ENCODE measurements at places on chromosomes 2 and 18. TPM values are rescaled to one million over a fixed set of nuclear protein-coding genes. Genes with fewer than 3 reads are reported as not detected.

DNA sequence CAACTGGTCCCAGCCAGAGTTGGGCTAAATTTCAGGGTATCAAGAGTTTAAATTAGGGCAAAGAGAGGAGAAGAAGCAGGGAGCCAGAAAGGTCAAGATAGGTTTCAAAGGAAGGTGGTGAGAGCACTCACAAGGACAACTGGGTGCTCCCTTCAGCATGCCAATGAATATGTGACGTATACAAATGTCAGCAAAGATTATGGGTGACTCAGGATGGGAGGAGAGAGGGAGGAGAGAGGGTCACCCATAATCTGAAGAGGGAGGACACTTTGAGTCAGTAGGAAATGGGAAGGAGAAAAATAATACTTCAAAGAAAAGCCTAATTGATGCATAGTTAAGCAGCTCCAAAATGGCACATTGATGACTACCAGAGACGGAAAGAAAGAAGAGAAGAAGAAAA, 53.1 kb upstream of the ABCA12 start:
- no peak for DNase-seq

GRCh38 chr2:20758997-20759396, 63.9 kb downstream of the LDAH start:
- no peak for DNase-seq

GRCh38 chr2:148933456-148933855, 58.4 kb downstream of the KIF5C start:
- DNase-seq: no peak

DNA sequence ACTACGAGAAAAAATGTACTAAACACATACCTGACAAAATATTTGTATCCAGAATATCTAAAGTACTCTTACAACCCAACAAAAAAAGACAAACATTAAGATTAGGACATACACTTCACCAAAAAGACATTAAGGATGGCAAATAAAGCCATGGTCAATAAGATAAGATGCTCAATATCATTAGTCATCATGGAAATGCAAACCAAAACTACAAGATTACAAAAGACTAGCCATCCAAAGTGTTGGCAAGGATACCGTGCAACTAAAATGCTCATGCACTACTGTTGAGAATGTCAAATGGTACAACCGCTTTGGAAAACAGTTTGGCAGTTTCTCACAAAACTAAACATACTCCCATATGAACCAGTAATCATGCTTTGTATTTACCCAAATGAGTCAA, 29.7 kb downstream of the MAP3K2 start:
- no peak for DNase-seq

DNA sequence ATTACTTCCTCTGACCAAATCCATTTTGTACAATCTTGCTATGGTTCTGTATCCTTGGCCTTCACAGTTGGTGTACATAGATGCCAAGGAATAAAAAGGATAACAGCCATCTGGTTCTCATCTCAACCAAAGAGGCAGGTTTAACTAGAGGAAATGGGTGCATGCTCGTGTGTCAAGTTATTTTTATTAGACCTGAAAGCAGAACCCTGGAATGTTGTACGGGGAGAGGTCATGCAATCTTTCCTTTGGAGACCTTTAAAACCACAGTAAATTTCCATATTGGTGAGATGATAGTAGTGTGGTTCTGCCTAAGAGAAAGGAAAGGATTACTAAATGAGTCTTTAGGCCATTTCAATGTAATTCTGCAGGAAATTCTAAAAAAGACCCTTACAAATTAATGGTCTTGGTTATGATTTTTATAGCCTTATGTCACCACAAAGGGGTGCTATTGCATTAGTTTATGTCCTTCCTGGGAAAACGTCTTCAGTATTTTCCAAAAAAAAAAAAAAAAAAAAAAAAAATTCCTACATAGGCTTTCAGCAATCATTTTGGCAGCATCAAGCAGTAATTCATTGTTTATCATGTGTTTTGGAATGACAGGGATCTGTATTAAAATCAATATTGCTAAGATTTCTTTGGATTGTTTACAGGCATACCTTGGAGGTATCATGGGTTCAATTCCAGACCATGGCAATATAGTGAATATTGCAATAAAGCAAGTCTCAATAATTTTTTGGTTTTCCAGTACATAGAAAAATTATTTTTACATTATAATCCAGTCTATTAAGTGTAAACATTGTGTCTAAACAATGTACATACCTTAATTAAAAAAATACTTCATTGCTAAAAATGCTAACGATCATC, 270.8 kb downstream of the NYAP2 start:
- DNase-seq: peak; percentile 50

DNA sequence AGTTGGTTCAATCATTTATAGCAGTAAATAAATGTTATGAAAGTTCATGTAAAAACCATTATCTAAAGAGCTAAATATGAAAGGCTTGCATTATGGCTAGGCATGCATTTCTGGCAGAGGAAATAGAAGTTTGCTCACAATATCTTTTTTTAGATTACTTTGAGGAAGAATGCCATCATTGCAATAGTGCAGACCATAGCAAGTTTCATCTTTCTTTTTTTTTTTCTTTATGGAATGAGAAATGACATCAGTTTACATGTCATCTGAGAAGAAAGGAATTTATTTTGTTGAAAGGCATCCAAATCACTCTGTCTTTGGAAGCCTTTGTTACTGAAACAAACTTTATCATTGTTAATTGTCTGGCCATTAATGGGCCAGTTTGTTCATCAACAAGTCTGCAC, 74.5 kb upstream of the NCKAP5 start:
- no peak for DNase-seq

DNA sequence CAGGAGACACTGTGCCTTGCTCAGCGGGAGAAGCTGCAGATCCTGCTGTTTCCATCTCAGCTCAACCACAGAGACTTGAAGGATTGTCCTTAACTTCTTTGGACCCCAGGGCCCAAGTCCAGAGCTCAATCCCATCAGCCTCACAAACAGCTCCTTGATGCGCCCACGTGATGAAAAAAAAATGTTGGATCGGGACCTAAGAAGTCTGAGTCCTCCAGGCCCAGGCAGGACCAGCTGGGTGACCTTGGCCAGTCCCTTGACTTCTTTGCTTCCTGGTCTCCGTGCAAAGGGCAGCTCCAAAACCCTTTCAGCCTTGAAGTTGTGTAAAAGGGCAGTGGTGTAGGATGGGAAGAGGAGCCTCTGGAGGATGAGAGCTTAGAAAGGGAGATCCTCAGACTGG, 175.5 kb downstream of the ZFP36L2 start:
- DNase-seq: no peak

DNA sequence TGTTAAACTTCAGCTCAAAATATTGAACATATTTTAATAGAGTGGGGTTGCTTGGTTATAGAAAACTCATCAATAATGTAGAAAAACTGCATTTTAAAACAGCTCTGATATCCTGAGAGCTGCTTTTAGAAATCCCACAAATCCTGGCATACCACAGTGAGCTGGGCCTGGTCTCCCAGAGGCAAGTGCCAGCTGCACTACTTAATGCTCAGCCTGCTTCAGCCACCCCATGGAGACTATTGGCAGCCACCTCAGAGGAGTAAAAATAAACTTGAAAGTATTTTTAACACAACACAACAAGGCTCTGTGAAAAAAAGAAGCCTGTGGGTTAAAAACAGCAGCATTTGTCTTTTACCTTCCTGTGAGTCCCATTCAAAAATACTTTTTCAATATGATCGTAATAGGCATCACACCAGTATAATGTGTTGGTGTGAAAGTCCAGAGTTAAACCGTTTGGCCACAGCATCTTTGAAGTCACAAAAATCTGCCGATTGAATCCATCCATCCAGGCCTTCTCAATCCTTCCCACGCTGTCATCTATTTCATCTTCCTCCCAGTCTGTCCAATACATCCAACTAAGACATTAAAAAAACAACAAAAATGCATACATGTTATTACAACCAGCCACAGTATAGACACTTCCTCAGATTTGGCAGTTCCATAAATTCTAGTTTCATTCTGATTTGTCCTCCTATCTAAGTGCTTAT, 1115.3 kb downstream of the LRP1B start:
- DNase-seq: peak; percentile 67

DNA sequence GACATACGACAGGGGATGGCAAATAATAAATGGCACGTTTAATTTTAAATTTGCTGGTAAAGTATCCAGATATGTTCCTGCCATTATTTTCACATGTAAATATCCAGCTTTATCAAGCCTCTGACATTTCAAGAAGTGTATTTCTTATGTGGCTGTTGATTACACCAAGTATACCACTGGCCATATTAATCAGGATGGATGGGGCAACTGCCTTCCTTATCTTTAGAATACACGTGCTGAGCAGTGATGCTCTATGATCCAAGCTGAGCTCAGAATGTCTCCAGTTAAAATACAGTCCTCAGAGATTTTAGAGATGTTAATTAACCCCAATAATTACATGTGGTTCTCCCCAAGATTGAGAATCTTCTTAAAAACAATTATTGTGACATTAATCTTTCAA, 38.3 kb upstream of the RAPGEF4 start:
- DNase-seq: no peak

- peak; percentile 47 for DNase-seq
Observed at GRCh38 chr2:26246818-26247217, 2.1 kb downstream of the HADHB start.

DNA sequence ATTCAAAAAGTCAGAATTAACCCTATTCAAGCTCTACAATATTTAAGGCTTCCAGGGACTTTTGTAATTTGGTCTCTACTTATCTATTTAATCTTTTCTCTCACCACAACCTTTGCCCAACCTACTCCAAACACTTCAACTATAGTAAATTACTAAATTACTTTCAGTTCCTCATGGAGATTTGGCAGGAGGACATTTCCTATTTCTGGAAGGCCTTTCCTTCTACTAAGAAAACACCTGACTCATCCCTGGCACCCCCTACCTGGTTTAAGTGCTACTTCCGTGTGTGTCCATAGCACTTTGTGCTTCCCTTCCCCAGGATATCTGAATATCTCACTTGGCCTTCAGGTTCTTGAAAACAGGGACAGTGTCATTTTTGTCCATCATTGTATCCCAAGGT, 96.3 kb downstream of the UPP2 start:
- no peak for DNase-seq

Gene L3MBTL4
- total RNA-seq: not detected

DNA sequence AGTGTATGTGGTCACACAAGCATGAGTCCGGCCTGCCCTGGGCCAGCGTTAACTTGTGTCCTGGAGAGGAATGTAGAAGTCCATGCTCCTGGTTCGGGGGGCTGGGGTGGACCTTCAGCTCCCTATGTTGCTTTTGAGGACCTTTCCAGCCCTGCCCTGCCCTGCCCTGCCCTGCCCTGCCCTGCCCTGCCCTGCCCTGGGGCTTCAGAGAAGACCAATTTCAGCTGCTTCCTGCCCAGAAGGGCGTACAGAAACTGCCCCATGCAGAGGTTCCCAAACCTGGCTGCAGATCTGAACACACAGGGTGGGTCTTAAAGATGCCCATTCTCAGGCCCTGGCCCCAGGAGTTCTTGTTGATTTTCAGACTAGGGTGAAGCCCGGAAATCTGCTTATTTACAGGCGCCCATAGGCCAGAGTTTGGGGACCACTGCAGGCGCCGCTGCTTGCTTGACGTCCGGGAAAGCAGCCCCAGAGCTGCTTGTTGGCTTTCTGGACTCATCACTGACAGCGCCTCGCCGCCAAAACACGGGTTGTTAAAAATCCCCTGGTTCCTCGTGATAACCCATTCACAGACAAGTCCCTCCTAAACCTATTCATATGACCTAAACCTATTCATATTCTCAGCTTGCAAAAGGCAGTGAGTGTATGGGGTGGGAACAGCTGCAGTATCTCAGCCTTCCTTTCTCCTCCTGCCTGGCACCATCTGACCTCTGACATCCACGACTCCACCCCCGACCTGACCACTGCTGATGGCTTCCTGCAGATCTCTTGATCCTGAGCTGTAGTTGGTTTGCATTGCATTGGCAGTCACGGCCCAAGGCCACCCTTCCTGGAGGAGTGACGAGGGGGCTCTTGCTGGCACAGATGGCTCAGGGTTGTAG, 198.3 kb downstream of the GLI2 start:
- peak; percentile 79 for DNase-seq

Gene ST6GAL2
- not detected for total RNA-seq

DNA sequence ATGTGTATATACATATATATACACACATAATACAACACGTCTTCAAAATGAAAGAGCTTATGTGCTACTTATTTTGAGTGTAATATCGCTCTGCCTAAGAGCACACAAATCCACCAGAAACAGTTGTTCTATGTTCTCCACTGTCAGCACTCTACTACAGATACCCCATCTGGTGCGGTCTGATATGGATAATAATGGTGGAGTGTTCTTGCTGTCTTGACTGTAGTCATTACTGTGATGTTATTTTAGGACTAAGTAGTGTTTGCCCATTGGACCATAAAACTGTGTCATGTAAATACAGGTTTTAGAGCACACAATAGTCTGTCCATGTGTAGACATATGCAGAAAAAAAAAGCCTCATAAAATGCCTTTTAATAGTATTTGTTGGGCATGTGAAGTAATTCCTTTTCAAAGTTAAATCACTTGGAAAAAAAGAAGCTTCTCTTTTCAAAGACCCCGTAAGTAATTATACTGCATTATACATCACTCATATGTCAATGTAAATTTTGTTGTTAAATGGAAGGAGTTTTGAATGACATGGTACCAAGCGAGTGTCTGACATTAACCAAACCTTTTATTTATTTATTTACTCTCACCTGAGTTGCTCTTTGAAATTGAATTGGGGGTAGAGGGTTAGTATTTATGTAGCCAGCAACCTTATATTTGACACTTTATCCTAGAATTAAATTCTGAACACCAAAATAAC, 1249.2 kb upstream of the ZEB2 start:
- DNase-seq: no peak

GRCh38 chr2:38075507-38076151, at the start of gene CYP1B1:
Gene CYP1B1, minus strand, starts transcription at chr2:38076151. Its CDS starts 763 bp downstream, at chr2:38075388.
- no peak for DNase-seq

DNA sequence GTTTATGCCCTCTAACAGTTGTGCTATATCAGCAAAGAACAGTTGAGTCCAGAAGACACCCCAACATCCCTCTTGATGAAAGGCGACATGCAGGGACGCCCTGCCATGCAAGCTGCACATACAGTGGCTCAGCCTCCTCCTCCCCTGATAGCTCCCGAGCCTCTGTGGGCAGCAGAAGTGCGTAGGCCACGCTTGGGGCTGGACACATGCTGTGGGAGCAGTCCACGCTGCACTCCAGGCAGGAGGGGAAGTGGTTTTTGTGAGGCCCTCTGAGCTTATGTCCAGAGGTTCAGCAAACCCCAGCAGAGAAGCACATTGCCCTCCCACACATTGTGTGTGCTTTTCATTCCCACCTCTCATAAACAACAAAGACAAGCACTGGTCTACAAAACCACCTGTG, 162.1 kb downstream of the SEPTIN10 start:
- no peak for DNase-seq

Gene AQP12B
- total RNA-seq: not detected

Gene GALNT14
- not detected for total RNA-seq

- no peak for DNase-seq
Observed at GRCh38 chr2:151438506-151438905, 28.8 kb downstream of the RIF1 start.

Gene UGT1A10
- total RNA-seq: not detected

Gene DGUOK
- 87.3 TPM for total RNA-seq

Gene EFR3B
- total RNA-seq: 0.34 TPM

GRCh38 chr18:58402951-58403702, 225.8 kb downstream of the ALPK2 start:
- DNase-seq: no peak

GRCh38 chr18:51133580-51134160, 63.8 kb downstream of the MEX3C start:
- DNase-seq: no peak

Data from LHCN-M2 (cell line).